Peyer's patch (tissue), 4 donors: ENCODE measurements at places on chromosomes 13 and 19.

- DNase-seq = no peak
These were observed 87.5 kb downstream of the ING1 start for GRCh38 chr13:110801044-110801443.

GRCh38 chr19:36093146-36093662, 17.7 kb upstream of the OVOL3 start:
- no peak for DNase-seq

GRCh38 chr13:29710511-29710910, 115.0 kb upstream of the SLC7A1 start:
- no peak for DNase-seq

DNA sequence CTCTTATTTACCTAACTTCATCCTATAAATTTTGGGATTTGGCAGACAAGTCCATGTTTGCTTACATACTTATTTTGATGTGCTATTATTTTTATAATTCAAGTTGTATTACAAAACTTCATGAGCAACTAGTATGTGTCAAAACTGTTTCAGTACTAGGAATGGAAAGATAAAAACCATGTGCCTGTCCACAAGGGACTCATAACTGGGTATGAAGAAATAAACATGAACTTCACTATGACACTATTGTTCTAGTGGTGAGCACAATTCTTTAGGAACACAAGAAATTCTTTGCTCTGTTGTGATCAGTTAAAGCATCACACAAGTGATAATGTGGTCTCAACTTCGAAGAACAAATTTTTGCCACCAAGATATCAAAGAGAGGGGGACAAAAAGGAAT, 97.5 kb upstream of the FBXL3 start:
- DNase-seq = no peak

DNA sequence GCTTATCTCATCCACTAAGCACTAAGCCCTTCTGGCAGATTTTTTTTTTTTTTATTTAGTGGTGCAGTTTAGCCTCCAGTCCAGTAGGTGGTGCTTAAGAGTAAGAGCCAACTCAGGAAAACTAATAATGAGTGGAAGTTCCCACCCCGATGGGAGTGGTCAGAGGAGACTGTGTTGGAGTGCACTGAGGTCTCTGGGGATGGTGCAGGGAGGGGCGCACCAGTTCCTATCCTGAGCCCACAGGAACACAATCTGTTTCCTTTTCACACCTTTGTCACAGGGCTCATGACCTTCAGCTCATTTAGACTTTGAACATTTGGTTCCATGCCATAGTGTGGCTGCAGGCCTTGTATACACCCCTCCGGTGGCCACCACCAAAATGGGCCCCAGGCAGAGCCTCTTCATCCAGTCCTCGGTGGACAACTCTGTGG, 367.4 kb downstream of the SPRY2 start:
- DNase-seq = peak; percentile 43

- DNase-seq = no peak
These were observed 20.8 kb downstream of the ZSCAN5C start for GRCh38 chr19:56222901-56223300.

GRCh38 chr19:21023901-21024300, 3.4 kb downstream of the ZNF430 start:
- no peak for DNase-seq

DNA sequence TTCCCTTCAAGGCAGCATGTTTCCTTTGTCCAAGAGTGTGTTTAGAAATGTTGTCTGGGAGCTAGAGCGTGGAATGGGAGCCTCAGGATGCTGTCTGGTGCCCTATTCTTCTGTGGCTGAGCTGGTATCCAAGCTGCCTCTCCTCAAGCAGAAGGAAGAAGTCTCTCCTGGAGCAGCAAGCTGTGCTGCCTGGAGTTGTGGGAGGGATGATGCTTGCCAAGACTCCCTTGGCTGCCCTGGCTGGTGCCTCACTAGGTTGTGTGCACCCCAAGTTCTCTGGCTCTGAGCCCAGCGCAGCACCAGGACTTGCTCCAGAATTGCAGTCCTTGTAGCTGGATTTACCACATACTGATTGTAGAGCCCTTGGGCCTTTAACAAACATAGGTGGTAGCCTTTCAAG, 4.7 kb upstream of the CYP4F3 start:
- DNase-seq = no peak

DNA sequence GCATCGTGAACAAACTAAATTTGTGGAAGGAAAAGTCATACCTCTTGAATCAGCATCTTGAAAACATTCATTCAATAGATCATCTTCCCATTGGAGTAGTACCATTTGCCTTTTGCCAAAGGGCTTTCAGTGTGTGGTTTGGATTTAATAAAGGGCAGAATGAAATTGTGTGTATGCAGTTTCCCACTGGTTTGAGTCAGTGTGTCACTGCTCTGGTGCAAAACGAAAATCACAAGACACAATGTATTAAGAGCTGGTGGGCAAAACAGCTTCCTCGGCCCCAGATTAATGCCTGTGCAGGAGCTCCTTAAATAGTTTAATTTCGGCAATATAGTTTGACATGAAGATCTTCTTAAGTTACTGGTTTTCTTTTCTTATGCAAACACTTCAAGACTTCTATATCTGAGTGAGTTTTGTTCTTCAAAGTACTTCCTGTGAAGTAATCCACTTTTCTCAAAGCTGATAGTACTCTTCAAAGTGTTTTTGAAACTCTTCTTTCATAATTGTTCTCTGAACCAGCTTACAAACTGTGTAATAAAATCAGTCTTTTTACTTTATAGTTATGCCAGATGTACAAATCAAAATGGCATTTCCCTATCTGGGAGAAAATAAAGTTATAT, 32.1 kb downstream of the RASL11A start:
- DNase-seq = no peak

DNA sequence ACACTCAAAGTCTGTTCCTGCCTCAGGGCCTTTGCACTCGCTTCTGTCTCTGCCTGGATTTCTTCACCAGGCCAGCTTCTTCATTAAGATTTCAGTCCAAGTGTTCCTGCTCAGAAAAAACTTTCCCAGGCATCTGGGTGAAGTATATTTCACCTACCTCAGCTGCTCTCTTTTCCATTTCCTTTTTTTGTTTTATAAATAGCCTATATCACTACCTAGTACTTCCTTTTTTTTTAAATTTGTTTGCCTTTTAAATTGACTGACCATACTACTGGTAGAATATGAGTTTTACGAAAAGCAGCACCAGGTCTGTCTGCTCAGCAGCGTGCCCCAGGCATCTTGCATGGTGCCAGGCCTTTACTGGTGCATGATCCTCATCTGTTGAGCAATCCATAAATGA, 1064.4 kb downstream of the UQCRFS1 start:
- DNase-seq = no peak

GRCh38 chr19:40464059-40465024, 1.2 kb downstream of the BLVRB start:
- peak; percentile 94 for DNase-seq
